NCI-H2081 treated with DMSO at 0.1 percent for 48 hours (cell line): ENCODE measurements at places on chromosomes 16 and 17.

GRCh38 chr17:81165246-81166032 lies at the start of gene PVALEF:
Gene PVALEF (plus strand): TSS chr17:81165507. CDS start chr17:81181227, 15,720 bp downstream.
- DNase-seq: no peak

- no peak for DNase-seq
Measured at GRCh38 chr17:1639549-1640180, 5.9 kb downstream of the SCARF1 start.

- DNase-seq: no peak
Measured at GRCh38 chr16:65318590-65319257, 196.9 kb upstream of the CDH11 start.

- no peak for DNase-seq
Measured at GRCh38 chr17:28196636-28197035, 122.4 kb upstream of the TMEM97 start.

DNA sequence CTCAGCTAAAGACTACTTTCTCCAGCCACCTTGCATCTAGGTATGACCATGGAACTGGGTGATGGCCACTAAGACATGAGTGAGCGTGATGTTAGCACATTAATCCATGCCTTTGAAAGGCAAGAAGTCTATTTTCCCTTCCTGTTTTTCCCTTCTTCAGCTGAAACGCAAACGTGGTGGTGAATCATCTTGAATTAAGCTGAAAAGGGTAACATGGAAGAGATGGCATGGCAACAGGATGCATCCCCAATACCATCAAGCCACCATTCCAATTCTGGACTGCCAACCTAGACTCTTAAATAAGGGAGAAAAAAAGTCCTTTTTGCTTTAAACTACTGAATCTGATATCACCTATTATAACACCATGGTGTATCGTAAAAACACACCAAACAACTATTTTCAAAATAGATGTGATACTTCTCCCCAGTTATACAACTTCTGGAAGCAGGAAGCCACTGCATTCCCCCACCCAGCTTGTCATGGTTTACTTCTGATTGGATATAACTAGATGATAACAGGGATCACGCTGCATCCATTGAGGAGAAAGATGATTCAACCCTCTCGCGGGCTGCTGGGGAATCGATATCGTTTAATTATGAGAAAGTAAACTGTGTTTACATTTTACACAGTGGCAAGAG lies 368.6 kb downstream of the CDH13 start:
- no peak for DNase-seq

DNA sequence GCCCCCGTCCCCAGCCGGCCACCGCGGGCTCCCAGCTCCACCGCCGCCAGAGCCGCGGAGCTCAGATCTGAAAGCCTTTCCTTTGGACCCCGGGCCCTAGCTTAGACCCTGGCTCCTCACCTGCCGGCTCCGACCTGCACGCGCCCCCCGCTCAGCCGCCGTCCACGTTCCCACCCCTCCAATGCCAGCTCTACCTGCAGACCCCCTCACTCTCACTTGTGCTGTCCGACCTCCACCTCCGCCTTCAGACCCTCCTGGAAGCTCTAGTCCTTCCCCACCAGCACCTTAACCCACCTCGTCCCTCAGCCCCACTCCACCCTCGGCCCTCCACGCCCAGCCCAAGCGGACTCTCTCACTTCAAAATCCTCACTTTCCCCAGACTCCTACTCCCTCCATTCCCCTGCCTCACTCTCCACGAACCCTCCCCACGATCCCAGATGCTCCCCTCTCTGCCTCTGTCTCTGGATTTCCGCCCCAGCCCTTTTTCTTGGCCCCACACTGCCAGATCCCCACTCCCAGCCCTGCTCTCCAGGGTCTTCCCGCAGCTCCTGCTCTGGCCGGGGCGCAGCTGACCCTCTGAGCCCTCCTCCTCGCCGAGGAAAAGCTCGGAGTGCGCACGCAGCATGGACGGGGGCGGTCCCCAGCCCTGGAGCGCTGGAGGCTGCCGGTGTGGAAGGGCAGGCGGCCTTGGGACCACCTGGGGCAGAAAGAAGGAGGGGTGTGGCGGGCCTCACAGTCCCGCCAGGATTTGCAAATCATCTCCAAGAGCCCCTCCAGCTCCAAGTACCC lies at the start of gene TMEM114:
Gene TMEM114 (minus strand): TSS at position 612 of the 789 bp plus-strand sequence. CDS start 673 bp downstream, outside the sequence.
- DNase-seq: no peak

DNA sequence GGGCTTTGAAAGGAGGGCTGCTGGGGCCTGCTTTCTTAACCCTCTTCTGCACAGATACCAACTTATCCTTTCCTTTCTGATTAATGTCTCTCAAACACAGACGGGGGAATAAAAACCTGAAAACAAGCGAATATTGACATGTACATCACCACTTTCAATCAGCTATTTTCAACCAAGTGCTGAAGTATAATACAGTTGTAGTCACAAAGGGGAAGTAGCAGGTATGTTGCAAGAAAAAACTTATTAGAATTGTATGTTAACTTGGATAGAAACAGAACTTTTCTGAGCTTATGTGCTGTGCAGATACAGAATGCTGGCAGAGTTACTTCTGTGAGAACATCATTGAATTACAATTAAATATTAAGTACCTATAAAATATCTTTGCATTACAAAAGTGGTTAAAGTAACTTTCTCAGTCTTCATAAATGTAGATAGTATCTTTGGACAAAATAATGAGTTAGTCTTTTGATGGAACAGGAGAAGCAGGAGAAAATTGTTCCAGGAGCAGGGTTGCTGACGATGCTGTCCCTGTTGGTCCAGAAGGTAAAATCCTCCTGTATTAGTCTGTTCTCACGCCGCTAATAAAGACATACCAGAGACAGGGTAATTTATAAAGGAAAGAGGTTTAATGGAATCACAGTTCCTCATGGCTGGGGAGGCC lies 59.5 kb downstream of the RPTOR start:
- no peak for DNase-seq

DNA sequence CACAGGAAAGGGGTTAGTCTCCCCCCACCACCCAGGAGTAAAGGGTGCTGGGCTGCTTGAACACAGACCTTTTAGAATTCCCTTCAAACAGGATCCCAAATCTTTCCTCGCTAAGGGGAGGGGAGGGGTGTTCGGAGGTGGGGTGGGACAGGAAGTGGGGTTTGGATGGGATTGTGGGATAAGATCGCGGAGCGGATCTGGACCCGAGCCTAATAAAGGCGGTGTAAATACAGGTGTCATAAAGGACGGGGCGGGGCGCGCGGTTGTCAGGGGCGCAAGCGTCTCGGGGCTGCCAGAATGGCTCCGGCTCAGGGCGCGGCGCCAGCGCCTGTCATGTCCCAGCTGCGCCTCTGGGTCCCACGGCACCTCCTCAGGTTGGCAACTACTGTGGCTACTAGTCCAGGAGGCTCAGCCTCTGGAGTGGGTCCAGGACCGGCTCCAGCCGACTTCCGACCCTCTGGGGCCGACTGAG lies 59.8 kb upstream of the FBXO47 start:
- peak; percentile 88 for DNase-seq

GRCh38 chr16:82007189-82007588 lies 4.1 kb downstream of the SDR42E1 start:
- no peak for DNase-seq

- no peak for DNase-seq
Measured at GRCh38 chr16:52456368-52456767, 90.6 kb downstream of the TOX3 start.
